ENCODE measurements at places on chromosomes 4 and X. TPM values are rescaled to one million over a fixed set of nuclear protein-coding genes. Genes with fewer than 3 reads are reported as not detected.

GRCh38 chr4:82053396-82053795 lies 320.4 kb downstream of the HNRNPD start:
- DNase-seq, result no peak

DNA sequence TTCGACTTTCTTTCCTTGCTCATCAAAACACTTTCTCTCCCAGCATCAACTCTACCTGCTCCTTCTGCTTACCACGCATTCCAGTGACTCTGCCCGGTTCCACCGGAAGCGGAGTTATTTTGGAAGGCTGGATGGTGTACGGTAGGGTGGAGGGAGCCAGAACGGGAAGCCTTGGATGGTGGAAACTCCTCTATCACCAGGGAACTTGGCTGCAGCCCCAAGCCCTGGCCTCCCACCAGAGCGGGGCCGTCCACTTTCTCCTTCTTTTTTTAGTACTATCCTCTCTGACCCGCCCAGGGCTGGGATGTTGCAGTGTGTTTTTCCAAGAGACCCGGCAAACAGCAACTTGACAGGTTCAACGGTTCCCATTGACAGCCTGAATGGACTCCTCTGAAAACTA lies 27.6 kb downstream of the ADGRG2 start:
- no peak for DNase-seq

GRCh38 chrX:141221611-141222010 lies 20.7 kb downstream of the SPANXC start:
- no peak for DNase-seq

DNA sequence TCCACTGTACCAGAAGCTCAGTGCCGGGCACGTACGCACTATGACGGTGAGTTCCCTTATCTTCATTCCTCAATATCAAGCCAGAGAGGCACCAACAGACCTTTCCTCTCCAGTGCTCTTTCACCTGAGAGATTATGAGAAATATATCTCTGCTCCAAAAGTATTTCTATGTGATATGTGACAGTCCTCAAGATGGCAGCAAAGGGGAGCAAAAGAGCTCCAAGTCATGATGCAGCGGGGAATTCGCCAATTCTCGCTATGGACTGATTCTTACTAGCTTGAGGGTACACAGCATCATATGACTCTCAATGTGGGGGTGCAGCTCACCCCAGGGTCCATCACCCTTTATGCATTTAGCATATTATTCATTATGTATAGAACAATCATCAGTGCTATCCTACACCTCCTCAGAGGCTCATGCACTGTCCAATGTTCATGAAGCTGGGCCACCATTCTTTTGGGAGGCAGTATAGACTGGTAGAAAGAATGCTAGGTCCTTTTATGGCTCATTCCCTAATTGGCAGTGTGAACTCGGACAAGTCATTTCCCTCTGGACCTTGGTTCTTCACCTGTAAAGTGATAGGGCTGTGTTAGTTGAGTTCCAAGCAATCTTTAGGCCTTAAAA lies 12.8 kb upstream of the IQSEC2 start:
- DNase-seq, result no peak

DNA sequence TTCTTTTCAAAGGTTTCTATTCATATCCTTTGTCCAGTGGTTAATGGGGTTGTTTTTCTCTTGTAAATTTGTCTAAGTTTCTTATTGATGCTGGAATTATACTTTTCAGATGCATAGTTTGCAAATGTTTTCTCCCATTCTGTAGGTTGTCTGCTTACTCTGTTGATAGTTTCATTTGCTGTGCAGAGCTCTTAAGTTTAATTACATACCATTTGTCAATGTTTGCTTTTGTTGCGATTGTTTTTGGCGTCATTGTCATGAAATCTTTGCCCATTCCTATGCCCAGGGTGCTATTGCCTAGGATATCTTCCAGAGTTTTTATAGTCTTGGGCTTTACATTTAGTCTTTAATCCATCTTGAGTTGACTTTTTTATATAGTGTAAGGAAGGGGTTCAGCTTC lies 21.2 kb upstream of the UGT8 start:
- no peak for DNase-seq

DNA sequence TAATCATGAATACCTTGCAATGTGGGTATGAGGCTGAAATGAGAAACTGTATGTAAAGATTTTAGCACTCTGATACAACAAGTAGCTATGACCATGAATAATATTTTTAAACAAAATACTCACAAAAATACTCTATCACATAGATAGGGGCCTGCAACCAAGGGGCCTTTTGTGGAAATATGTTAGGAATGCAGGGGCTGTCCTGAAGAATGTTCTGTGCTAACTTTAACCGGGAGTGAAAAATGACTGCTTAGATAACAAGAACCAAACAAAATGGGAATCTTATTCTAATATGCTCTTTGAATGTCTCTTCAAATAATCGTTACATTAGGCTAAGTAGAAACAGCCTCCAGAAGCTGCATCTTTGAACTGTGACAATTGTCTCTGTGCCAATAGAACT lies 37.9 kb upstream of the GYPA start:
- DNase-seq, result no peak

GRCh38 chr4:147366164-147366563 lies 114.7 kb upstream of the EDNRA start:
- no peak for DNase-seq

GRCh38 chr4:10102474-10103332 lies 13.9 kb downstream of the WDR1 start:
- no peak for DNase-seq

- DNase-seq, result no peak
Measured at GRCh38 chr4:169286562-169287301, 16.0 kb upstream of the SH3RF1 start.

DNA sequence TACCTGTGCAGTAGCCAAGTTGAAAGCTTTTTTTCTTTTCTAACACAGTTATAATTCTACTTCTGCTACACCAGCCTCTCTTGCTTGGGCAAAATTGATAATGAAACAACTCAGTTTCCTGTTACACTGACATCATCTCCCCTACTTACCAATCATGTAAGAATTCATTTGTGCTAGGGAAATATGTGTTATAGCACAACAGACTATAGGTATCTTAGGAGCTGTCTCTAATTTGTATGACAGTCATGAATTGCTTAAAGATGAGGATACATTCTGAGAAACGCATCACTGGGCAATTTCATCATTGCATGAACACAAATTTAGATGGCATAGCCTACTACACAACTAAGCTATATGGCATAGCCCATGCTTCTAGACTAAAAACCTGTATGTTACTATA lies 246.3 kb upstream of the ANKRD50 start:
- no peak for DNase-seq

DNA sequence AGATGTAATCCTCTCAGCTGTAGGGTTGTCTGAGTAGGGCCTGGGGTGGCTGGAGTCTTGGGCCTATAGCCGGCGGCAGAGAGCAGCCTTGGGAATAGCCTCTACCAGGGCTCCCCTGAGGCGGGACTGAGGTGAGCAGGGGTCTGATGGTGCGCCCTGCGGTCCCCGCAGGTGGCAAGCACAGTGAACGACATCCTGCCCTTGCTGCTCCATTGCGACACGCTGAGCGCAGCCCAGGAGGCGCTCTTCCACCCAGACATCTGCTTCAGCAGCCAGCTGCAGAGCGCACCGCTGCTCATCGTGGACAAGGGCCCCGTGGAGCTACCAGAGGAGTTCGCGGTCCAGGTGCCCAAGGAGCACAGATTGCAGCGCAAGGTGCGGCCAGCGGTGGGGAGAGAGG lies 317.0 kb downstream of the ADGRL3 start:
- DNase-seq, result peak; percentile 31

DNA sequence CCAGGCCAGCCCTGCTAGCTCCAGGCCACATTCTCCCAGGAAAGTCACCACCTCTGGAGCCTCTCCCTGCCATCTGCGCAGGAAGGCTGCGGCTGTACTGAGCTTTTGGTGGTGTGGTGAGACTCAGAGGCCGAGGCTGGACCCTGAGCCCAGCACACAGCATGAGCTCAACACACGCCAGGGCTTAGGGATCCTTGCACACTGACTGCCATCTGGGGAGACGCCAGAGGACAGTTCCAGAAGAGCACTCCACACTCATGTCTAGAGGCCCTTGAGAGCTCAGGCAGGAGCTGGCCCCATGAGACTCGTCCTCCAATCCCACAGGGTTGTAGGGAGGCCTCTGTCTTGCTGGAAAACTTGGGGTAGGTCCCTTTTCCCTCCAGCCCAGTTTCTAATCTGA lies 40.6 kb downstream of the ABLIM2 start:
- no peak for DNase-seq

- DNase-seq, result no peak
Measured at GRCh38 chr4:174177536-174177935, 105.9 kb downstream of the FBXO8 start.

GRCh38 chr4:137312257-137312656 lies 220.0 kb downstream of the PCDH18 start:
- DNase-seq, result no peak

- DNase-seq, result no peak
Measured at GRCh38 chr4:100414016-100414790, 103.6 kb downstream of the EMCN start.

DNA sequence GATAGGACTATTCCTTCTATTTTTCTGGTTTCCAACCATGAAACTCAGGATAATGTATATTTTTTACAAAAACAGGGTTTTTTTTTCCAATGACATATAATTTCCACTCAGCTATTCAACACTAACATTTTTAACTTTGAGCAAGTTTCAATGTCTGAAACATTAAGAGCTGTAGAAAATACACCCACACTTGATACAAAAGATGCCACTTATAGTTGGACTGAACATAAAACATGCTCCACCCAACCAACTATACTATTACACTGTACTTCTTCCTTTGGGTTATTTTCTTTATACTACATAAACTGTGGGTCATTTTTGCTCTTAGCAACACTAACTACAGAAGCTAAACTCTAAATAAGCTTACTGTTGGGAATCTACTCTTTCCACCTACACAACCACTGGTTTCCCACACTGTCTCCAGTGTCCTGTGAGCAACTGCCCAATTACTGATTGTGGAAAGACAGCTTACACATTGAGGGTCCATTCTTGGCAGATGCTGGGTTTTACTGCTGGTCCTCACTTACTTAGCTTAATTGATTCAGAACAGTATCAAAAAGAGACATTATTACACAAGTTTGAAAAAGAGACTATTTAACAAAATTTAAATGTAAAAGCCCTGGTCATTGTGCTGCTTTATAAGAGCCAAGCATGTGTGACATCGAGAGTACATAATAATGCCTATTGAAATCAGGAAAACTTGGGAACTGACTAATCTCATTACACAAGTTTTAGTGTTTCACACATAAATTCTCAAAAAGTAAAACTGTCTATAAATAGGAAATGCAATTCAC lies 6.3 kb downstream of the AMMECR1 start:
- no peak for DNase-seq

- no peak for DNase-seq
Measured at GRCh38 chr4:40939856-40940255, 190.1 kb downstream of the NSUN7 start.

- no peak for DNase-seq
Measured at GRCh38 chr4:5940470-5941203, 47.8 kb upstream of the CRMP1 start.

- peak; percentile 94 for DNase-seq
Measured at GRCh38 chr4:6783111-6783981, 819 bp downstream of the KIAA0232 start.

- DNase-seq, result no peak
Measured at GRCh38 chr4:80178964-80179363, 18.3 kb upstream of the PRDM8 start.

GRCh38 chr4:144969821-144970220 lies 128.2 kb downstream of the ANAPC10 start:
- no peak for DNase-seq

- DNase-seq, result no peak
Measured at GRCh38 chr4:10639100-10639499, 45.5 kb downstream of the CLNK start.

DNA sequence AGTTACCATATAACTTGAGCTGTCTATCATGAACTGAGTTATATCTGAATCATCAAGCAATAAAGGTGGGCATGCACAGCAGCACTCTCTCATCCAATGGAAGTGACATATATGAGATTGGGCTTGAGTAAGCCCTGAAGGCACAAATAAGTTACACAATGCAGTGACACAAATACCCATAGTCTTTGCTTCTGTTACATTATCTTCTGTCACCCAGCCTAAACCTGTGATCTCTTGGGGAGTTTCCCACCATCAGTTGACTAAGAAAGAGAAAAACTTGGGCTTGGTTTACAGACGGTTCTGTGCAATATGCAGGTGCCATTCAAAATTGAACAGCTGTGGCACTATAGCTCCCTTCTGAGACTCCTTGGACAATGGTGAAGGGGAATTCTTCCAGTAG lies 138.8 kb upstream of the IL15 start:
- no peak for DNase-seq

- DNase-seq, result no peak
Measured at GRCh38 chr4:142406917-142407501, 439.1 kb downstream of the INPP4B start.

The DOK7 gene
- 0.80 TPM for total RNA-seq

The MAGEE1 gene
- total RNA-seq, result 0.99 TPM

The ANOS1 gene
- 0.24 TPM for total RNA-seq

The FRMD7 gene
- not detected for total RNA-seq

The VCX gene
- total RNA-seq, result not detected

The KLB gene
- 0.40 TPM for total RNA-seq

The CACNA1F gene
- total RNA-seq, result 1.0 TPM

The GAGE1 gene
- not detected for total RNA-seq
